OCI-LY7 (cell line): ENCODE measurements at places on chromosomes 7 and 10. TPM values are rescaled to one million over a fixed set of nuclear protein-coding genes. Genes with fewer than 3 reads are reported as not detected.

EEPD1 gene
- total RNA-seq, result 6.1 and 8.1 TPM in 2 replicates

CPA4 gene
- not detected in 2 replicates for total RNA-seq

ADRB1 gene
- 1.3 and 1.4 TPM in 2 replicates for total RNA-seq

CDC14C gene
- total RNA-seq, result not detected in 2 replicates

WBP1L gene
- total RNA-seq, result 22.3 and 24.4 TPM in 2 replicates

MPP7 gene
- 19.6 and 26.4 TPM in 2 replicates for total RNA-seq

TMEM139 gene
- 0.46 and 0.48 TPM in 2 replicates for total RNA-seq

PRR15 gene
- not detected in 2 replicates for total RNA-seq

AFAP1L2 gene
- 8.6 and 10.5 TPM in 2 replicates for total RNA-seq

VSTM4 gene
- not detected in 2 replicates for total RNA-seq

MAGI2 gene
- total RNA-seq, result 0.13 and 0.17 TPM in 2 replicates

MTERF1 gene
- total RNA-seq, result 19.7 and 21.4 TPM in 2 replicates

TAS2R40 gene
- total RNA-seq, result not detected in 2 replicates

PTPN12 gene
- 18.9 and 19.1 TPM in 2 replicates for total RNA-seq

CYP3A4 gene
- not detected in 2 replicates for total RNA-seq

SPDYE11 gene
- total RNA-seq, result not detected in 2 replicates

OR2A5 gene
- total RNA-seq, result not detected in 2 replicates

UPK3B gene
- total RNA-seq, result 1.4 and 2.5 TPM in 2 replicates

CLIP2 gene
- total RNA-seq, result 6.3 and 7.2 TPM in 2 replicates

INA gene
- total RNA-seq, result not detected in 2 replicates

PON1 gene
- not detected in 2 replicates for total RNA-seq

SLC16A9 gene
- not detected in 2 replicates for total RNA-seq

GTPBP4 gene
- 92.9 and 108 TPM in 2 replicates for total RNA-seq

DEPP1 gene
- total RNA-seq, result not detected in 2 replicates

CHST15 gene
- 14.7 and 19.2 TPM in 2 replicates for total RNA-seq

PAXIP1 gene
- 33.0 and 36.3 TPM in 2 replicates for total RNA-seq
